Large intestine (tissue), 12 donors: ENCODE measurements at places on chromosomes 3 and 15.

DNA sequence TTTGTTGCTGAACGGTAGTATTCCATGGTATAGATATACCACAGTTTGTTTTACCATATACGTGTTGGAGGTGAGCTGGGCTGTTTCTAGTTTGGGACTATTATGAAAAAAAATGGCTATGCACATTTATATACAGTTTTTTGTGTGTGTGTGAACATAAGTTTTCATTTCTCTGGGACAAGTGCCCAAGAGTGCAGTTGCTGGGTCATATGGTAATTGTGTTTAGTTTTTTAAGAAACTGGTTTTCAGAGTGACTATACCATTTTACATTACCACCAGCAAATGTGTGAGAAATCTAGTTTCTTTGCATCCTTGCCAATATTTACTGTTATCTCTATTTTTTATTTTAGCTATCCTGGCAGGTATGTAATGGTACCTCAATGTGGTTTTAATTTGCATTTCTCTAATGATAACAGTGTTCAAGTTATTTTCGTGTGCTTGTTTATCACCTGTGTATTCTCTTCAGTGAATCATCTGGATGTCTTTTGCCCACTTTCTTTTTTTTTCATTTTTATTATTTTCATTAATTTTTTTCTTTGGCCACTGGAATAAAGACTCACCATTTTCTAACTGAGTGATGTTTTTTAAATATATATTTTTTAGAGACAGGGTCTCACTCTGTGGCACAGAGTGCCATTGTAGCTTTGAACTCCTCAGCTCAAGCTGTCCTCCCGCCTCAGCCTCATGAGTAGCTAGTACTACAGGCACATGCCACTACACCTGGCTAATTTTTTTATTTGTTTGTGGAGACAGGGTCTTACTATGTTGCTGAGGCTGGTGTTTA lies 75.3 kb downstream of the ZNF609 start:
- no peaks in the 10 kb centered on the region for H3K36me3 ChIP-seq
- peaks cover 7% of the 10 kb centered on the region for H3K4me1 ChIP-seq
- H3K4me3 ChIP-seq: no peak overlapping the region

GRCh38 chr15:80007532-80007931 lies 36.5 kb upstream of the BCL2A1 start:
- DNase-seq: no peak
- no peaks in the 10 kb centered on the region for H3K36me3 ChIP-seq
- no peaks in the 10 kb centered on the region for H3K27me3 ChIP-seq
- H3K4me1 ChIP-seq: no peaks in the 10 kb centered on the region
- H3K27ac ChIP-seq: no peak overlapping the region

GRCh38 chr3:87350367-87351199 lies 74.2 kb upstream of the POU1F1 start:
- H3K27ac ChIP-seq: no peak overlapping the region
- no peaks in the 10 kb centered on the region for H3K36me3 ChIP-seq
- no peak overlapping the region for H3K4me3 ChIP-seq
- H3K27me3 ChIP-seq: no peaks in the 10 kb centered on the region
- H3K4me1 ChIP-seq: peaks cover 5% of the 10 kb centered on the region

DNA sequence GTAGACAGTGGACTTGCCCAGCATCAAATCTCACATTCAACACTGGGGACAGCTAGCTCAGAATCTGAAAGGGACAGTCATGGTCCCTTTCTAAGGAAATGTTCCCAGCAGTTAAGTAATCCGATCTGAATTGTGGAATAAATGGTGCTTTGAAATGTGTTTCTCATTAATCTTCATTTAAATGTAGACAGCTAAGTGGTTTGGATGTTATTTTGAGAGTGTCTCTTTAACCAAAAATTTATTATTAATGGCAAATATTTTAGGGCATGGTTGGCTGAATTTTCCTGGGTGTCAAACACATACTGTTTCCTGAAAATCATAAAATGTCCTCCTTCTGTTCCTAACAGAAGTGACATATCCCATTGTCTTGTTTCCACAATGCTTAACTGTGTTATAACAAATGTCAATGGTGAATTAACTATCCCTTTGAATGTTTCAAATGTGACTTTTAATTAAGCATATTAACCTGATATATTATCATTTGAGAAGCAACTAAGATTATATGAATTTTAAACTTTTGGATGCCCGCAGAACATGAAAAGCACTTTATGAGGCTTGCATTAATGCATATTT lies 210.8 kb downstream of the CHST2 start:
- no peak for DNase-seq
- peaks cover 5% of the 10 kb centered on the region for H3K27me3 ChIP-seq
- no peaks in the 10 kb centered on the region for H3K36me3 ChIP-seq
- H3K4me3 ChIP-seq: no peak overlapping the region
